ENCODE measurements at places on chromosomes 1 and 21. TPM values are rescaled to one million over a fixed set of nuclear protein-coding genes. Genes with fewer than 3 reads are reported as not detected.
A peak's percentile ranks its signal among the peaks of the same experiment; 100 is the strongest.

GRCh38 chr1:73065339-73066041 lies 783.2 kb upstream of the NEGR1 start:
- no peaks in the 10 kb centered on the region for H3K4me1 ChIP-seq
- DNase-seq = no peak
- H3K36me3 ChIP-seq = no peaks in the 10 kb centered on the region
- H3K27ac ChIP-seq = no peak overlapping the region
- H3K27me3 ChIP-seq = no peaks in the 10 kb centered on the region

DNA sequence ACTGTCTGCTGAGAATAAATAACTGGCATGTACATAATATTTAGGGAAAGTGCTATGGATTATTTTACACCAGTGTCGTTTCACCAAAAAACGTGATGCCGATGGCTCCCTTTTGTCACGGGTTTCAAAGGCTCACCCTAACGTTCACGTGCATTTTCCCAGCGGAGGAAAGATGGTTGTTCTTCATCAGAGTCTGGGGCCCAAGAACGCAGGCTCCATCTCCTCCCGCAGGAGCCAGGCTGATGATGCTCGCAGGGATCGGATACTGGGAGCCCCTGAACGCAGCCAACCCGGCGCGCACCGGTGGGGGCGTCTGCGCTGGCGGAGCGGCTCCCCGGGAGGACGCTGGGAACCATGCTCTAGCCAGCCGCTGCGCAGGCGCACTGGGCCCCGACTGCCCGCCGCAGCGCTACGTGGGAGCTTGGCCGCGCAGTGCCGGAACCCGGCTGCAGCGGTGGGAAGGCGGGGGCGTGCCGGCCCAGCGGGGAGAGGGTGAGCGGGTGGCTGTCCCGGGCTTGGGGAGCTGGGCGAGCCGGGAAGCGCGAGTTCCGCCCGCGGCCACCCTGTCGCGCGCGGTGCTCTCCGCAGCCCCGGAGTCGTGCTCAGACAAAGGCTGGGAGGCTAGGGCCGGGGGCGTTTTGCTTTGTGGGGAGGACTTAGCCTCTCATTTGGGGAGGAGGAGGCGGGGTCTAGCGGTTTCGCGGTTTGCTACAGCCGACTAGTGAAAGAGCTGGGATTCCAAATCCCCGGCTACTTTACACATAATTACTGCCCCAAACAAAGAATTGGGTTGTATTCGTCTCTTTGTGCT lies at the start of gene ZFP69B:
ZFP69B (plus strand) TSS at position 793 of the 811 bp plus-strand sequence. CDS start 486 bp downstream, outside the sequence.
- H3K4me1 ChIP-seq = peaks cover 35% of the 10 kb centered on the region
- peaks cover 43% of the 10 kb centered on the region for H3K36me3 ChIP-seq
- peak; percentile 86 for DNase-seq
- peak within 1 kb of the TSS; percentile 84 for H3K4me3 ChIP-seq

DNA sequence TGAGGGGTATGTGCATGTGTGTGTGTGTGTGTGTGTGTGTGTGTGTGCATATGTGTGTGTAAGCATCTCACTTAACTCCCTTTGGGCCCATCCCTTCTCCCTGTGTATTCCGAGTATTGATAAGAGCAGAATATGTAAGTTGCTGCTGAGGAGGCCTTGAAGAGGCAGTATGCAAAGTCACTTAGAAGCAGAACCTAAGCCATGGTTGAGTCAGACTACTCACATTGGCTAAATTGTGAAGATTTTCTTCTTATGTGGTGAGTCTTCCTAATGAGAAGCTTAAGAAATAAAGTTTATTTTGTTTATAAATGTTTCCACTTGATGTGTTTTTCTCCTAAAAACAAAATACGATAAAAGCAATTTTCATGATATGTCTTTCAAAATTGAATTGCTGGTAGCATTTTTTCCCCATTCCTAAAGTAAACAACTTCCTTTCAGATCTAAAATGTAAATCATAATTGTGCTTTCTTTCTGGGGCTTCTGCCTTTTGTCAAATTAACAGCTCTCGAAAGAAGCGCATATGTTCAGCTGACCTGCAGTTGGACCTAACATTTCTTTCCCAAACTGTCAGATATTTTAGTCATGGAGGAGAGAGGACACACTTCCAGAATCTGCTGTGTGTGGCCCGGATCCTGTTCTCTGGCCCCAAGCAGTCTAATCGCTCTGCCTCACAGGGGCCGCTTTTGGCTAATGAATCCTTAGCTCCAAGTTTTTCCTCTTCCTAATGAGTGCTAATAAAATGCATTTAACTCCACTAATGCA lies 284.0 kb downstream of the DUSP10 start:
- H3K36me3 ChIP-seq = no peaks in the 10 kb centered on the region
- H3K4me1 ChIP-seq = no peaks in the 10 kb centered on the region
- no peak overlapping the region for H3K27ac ChIP-seq
- DNase-seq = no peak

GRCh38 chr1:116820369-116820768 lies 66.1 kb downstream of the CD2 start:
- H3K4me3 ChIP-seq = no peak overlapping the region
- H3K27ac ChIP-seq = no peak overlapping the region
- no peak for DNase-seq
- peaks cover 4% of the 10 kb centered on the region for H3K36me3 ChIP-seq
- H3K27me3 ChIP-seq = no peaks in the 10 kb centered on the region

Gene ZNF695
- 0.57 TPM for total RNA-seq

DNA sequence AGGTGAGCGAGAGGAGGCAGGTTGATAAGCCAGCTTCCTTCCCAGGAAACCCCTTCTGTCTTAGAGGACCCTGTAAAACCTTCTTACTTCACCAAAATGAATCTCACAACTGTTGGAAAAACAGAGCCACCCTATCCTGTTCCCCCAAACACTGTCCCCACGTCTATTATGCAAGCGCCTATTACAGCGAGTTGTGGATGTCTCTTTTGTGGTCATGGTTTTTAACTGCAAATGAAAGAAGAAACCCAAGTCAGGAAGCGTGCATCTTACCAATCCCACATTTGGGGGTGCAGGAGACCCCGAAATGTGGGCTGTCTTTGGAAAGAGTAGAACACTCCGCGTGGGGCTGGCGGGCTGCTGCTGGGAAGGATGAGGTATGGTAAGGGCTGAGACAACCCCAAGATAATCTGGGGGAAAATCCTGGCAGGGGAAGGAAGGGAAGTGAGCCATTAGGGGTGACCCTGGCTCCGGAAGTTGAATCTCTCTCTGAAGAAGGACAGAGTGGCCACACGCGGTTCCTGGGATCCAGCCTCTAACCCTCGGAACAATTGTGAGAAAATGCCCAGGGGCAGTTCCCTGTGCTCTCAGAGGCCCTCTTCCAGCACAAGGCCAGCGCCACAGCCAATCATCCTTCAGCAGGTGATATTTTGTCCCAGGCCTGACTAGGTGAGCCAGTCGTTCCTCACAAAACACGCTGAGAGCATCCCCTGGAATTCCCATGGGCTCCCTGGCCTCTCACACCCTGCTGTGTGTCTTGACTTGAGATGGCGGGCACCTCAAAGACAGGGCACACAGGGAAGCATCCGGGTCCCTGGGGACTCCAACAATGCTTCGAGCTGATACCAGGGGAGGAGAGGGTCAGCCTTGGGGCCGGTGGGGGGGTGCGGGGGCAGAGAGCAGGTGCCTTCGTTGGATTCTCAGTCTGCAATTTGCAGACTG lies 168.5 kb upstream of the IRF2BP2 start:
- no peak overlapping the region for H3K4me3 ChIP-seq
- H3K27me3 ChIP-seq = no peaks in the 10 kb centered on the region

- peaks cover 69% of the 10 kb centered on the region for H3K4me1 ChIP-seq
- H3K27ac ChIP-seq = peak within 1 kb of the TSS; percentile 94
- peak within 1 kb of the TSS; percentile 92 for H3K4me3 ChIP-seq
- H3K36me3 ChIP-seq = peaks cover 45% of the 10 kb centered on the region
- DNase-seq = peak; percentile 55
Measured at GRCh38 chr21:42403611-42404231, at the start of gene UBASH3A. Gene UBASH3A, plus strand, starts transcription at chr21:42403902. Its CDS starts 44 bp downstream, at chr21:42403946.

Measured in activated T-helper 1 cell treated with anti-CD3 and anti-CD28 coated beads, Interleukin-12 subunit alpha, Interleukin-12 subunit beta, Interleukin-2, Interleukin-4 antibody, amounts not matched to agents 30 ng/mL and 10 ng/mL and 1 ng/mL, durations not matched to agents 14 hours and 24 hours and 36 hours (primary cell).